ENCODE measurements at places on chromosomes 6 and 20.

- no peak for DNase-seq
These were observed 140 bp downstream of the ADA start for GRCh38 chr20:44651434-44651683.

GRCh38 chr20:36526521-36527011 is 14.8 kb upstream of the MYL9 start:
- DNase-seq = no peak

- DNase-seq = no peak
These were observed 35.9 kb upstream of the MYB start for GRCh38 chr6:135145063-135145800.

- DNase-seq = no peak
These were observed 11.5 kb downstream of the HLA-DPA1 start for GRCh38 chr6:33061987-33062386.

DNA sequence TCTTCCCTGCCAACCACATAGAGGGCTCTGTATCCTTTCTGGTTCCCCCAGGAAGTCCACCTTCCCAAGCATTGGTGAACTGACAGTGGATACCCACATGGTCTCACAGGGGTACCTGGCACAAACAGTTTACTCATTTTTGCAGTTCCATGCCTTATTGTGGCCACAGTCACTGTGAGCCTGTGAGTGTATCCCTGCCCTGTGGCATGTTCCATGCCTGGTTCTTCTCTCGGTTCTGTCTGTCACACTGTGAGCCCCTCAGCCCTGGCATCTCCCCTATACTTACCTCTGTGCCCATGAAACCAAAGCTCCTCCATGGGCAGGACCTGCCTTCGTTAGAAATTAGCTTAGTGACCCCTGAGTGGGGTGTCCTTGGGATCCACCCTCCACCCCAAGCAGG is 107.8 kb downstream of the TOX2 start:
- no peak for DNase-seq

- no peak for DNase-seq
These were observed 76.5 kb downstream of the VEGFA start for GRCh38 chr6:43846556-43846955.

- no peak for DNase-seq
These were observed 37.3 kb upstream of the BTN3A2 start for GRCh38 chr6:26327450-26328264.

DNA sequence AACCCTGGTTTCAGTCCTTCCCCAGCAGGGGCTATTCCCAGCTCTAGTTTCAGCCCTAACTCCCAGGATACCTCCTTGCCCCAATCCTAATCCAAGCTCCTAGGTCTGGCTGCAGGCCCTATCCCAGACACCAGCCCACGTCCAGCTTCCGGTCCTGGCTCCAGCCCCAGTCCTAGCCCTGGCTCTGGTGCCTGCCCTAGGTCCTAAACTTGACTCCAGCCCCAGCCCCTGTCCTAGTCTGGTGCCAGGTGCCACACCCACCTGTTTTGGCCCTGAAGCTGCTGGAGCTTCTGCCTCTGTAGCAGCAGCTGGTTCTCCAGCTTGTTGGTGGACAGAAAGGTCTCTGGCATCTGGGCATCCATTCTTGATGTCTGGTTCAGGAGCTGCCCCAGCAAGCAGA is 28.1 kb downstream of the ANGPT4 start:
- DNase-seq = peak; percentile 31

- no peak for DNase-seq
These were observed 17.3 kb upstream of the SNRPB2 start for GRCh38 chr20:16712511-16712947.

DNA sequence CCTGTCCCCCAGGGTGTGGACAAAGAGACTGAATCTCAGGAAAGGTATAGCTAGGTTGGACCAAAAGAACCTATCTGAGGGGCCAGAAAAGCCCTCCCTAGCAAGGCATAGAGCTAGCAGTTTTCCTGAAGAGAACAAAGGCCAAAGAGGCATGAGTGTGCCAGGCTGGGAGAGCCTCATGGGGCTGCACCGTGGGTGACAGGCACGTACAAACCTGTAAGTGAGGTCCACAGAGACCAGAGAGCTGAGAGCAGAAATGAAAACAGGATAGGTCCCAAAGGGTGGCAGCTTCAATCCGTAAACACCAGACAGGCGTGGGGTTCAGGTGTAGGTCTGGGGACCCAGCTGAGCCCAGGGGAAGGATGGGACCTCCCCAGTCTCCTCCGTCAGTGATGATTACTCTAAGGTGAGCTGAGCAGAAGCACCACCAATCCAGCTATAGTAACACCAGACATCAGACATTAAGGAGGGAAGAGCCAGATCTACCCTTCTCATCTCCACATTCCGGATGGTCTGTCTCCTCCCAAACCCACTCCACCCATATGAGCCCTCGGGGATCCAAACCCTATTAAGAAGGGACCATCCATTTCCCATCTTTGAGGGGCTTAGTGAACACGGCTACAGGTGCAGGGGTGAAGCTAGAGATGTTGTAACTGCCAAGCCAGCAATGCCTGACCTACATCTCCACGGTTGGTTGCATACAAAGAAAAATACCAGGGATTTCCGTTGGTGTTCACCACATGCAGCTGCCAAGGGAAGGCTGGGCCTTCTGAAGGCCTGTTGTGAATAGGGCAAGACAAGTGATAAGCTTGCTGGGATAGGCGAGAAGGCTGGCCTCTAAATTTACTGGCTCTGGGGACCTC is 38.3 kb downstream of the BCL2L1 start:
- peak; percentile 53 for DNase-seq

GRCh38 chr6:48919555-48919954 is 543.5 kb downstream of the MMUT start:
- DNase-seq = no peak

DNA sequence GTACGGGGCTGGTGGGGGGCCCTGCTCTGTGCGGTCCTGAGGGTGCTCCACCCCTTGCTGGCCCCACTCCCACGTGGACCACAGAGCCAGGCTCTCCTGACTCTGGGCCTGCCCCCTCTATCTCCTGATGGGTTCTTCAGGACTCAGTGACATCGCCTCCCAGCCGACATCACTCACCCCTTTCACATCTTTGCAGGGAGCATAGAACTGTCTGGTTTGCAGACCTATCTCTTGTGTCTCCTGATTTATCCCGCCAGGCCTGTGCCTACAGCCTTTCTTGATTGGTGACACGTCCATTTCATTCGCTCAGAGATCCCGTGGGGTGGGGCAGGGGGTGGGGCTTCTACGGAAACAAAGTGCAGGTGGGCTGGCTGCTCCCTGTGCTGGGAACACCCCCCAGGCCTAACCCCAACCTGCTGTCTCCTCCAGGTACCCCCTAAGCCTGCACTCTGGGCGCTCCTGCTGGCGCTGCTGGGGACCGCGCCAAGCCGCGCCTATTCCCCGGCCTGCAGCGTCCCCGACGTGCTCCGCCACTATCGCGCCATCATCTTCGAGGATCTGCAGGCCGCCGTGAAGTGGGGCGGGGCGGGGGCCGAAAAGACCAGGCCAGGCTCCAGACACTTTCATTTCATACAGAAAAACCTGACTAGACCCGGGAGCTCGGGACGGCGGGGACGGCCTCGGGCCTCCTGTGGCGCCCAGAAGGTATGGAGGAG is 1.7 kb downstream of the C20orf204 start:
- no peak for DNase-seq

DNA sequence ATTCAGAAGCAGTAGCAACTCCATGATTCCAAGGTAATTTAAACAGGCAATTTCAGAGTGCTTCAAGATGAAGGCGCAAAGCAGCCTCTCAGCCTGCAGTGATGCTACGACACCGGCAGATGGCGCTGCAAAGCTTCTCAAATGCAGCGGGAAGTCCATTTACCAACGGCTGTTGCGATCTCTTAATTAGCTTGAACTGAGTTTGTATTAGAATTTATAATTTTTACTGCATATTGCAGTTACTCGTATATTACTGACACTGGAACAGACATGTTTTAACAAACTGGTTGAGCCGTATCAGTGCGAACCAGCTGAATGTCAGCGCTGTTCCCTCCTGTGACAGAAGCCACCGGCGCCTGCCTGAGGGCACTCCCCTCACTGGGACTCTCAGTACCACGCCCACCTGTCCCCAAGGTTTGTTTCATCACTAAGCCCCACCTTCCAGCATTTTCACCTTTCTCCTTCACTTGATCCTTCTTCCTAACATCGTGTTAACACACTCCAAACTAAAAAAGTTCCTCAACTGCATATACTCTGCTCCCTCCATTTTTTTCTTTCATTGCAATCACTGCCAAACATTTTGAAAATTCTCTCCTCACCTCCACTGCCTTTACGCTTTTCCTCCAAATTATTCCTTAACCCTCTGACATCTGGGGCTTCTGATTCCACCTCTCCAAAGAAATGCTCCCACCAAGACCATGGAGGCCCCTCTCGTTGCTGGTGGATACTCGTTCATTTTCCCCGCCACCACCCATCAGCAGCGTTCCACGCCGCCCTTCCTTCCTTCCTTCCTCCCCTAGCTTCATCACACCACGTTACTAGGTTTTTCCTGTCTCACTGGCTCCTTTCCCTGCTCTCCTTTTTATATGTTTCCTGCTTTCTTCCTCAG is 14.5 kb downstream of the GNL1 start:
- DNase-seq = peak; percentile 94

DNA sequence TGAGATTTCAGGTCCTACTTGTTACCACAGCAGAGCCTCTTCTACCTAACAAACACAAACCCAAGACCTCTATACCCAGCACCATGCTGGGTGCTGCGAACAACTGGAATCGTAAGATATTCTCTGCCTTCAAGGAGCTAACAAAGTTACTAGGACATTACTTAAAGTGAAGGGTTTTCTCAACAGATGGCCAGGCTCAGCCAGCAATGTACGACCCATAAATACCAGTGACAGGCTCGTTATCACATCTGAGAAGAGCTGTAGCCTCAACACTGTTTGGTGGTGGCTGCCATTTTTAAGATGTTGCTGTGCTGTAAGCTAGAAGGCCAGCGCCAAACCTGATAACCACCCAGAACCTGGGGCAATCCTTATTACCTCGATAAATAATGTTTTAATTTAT is 406.5 kb downstream of the KIF16B start:
- no peak for DNase-seq

DNA sequence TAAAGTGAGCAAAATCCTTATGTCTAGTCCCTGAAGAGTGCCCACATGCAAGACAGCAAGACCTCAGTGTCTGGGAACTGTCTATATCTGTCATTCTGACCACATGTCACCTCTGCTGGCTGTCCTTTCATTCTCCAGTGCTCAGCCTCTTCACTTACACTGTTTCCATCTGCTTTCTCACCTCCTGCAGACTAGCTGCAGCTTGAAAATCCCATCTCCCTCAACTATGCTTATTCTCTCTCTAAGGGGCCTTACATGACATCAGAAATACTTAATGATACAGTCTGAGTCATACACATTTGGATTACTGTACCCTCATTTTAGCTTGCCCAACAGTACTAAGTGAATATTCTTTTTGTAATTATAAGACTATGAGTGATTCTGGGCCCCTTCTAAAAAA is 587.8 kb downstream of the EPM2A start:
- DNase-seq = no peak

GRCh38 chr20:23121751-23122320 is 35.7 kb upstream of the CD93 start:
- DNase-seq = peak; percentile 52

DNA sequence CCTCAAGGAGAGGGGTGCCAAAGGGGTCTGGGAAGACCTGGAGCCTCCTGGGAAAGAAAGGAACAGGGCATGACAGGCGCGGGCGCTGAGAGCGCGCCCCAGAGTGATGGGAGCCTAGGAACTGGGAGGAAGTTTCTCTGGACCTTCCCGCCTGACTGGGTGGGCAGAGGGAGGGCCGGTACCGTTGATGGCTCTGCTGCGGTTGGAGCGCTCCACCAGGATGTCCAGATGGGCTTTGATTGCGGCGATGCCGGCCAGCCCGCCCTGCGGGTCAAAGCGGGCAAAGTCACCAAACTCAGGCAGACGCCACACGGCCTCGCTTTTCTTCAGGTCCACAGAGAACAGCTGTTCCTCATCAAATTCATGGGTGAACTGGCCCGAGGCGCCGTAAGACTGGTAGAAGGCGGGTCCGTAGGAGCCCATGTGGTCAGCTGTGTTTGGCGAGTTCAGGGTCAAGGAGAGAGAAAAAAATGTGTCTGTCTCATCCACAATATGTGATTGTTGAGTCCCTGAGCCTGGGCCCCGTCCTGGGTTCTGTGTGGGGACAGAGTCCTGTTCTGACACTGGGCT is 1.5 kb downstream of the HLA-DOA start:
- DNase-seq = no peak

DNA sequence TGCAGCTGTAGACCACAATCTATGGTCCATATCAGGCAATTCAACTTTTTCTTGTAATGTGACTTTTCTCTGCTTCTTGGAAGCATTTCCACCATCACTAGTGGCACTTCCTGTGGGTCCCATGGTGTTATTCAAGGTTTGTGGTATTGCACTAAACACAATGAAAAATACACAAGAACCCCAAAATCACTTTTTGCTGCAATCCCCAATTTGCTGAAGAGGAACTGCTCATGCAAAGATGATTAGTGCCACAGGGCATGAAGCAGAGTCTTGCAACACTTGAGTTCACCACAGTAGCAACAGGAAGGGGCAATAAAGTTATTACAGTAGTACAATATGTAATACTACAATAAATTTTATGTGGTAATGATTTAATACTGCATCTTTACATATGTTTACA is 16.8 kb upstream of the TAAR1 start:
- no peak for DNase-seq

DNA sequence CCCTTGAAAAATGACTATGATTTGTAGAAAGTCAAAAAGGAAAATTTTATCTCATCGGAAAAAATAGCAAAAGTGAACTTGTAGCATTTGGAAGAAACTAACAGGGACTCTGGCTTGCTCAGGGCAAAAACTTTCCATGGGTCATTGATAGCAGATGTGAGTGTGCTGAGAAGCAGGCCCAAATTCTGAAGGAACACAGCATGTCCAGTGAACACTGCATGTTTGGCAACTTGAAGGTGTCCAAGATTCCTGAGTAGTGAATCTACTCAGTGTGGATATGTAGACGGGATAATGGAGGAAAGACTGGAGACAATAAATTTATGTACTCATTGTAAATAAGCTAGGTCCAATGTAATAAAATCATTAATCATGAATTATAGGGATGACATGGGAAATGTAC is 8.2 kb downstream of the SLC17A2 start:
- no peak for DNase-seq

DNA sequence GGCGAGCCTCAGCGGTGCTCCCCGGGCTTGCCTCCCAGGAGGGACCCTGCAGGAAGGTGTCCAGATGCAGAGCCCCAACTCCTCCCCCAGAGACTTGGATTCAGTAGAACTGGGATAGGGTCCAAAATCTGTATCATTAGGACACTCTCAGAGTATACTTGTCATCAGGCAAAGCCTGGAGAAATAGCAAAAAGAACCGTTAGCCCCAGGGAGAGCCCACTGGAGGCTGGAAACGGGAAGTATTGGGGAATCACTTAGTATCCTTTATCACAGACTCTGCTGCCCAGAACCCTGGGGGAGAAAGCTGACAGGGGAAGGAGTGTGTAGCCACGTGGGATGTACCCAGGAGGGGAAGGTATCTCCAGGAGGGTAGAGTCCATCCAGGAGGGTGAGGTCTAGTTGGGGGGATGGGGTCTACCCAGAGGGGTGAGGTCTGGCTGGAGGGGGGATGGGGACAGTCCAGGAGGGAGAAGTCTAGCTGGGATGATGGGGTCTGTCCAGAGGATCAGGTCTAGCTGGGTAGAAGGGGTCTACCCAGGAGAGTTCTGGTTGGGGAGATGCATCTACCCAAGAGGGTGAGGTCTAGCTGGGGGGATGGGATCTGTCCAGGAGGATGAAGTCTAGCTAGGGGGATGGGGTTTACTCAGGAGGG is 107.2 kb downstream of the LY86 start:
- no peak for DNase-seq

Data from spleen (tissue), 13 donors.